EH (cell line): ENCODE measurements at places on chromosomes 7 and 10.

DNA sequence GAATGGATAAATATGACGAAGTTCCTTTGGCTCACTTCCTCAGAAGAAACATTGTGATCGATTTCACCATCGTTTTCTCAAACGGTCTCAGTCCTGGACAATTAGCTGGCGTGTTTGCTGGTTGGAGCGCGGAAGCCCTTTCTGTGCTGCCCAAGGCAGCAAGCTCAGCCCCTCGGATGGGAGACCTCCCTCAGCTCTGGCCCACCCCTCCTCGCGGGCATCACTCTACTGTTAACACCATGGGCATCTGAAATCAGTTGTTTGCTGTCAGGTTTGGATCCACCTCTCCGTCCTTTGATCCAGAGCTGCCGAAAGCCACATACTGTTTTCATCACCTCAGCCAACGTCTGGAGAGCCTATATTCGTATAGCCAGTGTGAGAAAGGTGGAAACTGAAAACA lies 68.2 kb downstream of the C10orf143 start:
- no peak for DNase-seq

DNA sequence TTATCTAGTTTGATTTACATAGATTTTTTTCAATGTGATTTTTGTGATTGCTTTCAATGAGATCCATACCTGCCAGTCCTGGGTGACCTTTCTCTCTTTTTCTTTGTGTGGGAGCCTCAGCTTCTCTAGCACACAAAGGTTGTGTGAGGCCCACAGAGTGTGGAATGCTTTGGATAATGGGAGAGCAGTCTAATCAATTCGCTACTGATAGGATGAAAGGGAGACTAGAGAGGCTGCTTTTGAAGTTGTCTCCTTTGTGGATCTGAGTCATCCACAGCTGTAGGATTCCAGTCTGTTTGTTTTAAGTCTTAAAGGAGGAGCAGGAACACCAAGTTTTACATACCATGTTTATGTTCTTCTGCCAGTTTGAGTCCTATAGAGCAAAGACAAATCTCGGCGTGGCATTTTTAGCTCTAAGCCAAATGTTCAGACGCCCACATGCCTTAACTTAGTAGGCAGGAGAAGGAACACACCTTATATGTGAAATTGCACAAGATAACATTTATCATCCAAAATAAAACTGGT lies 330.0 kb downstream of the ARL4A start:
- peak; percentile 9 for DNase-seq

- peak; percentile 84 for DNase-seq
These were observed 115.2 kb downstream of the SORBS1 start for GRCh38 chr10:95445837-95446486.

DNA sequence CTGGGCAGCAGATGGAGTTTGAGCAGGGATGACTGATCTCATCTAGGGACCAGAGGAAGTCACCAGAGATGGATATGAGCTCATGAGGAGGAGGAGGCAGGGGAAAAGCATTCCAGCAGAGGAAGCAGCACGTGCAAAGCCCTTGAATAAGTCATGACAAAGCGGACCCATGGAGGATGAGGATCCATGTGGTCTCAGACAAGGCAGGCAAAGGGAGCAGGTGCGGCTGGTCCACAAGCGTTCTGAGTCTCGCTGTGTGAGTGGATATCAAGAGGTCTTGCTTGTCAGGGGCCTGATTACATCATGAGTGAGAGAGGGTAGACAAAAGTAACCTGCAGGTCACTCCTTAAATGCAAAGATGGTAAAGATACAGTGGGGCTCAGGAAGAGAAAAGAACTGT lies 307.6 kb downstream of the GRID1 start:
- DNase-seq = no peak

DNA sequence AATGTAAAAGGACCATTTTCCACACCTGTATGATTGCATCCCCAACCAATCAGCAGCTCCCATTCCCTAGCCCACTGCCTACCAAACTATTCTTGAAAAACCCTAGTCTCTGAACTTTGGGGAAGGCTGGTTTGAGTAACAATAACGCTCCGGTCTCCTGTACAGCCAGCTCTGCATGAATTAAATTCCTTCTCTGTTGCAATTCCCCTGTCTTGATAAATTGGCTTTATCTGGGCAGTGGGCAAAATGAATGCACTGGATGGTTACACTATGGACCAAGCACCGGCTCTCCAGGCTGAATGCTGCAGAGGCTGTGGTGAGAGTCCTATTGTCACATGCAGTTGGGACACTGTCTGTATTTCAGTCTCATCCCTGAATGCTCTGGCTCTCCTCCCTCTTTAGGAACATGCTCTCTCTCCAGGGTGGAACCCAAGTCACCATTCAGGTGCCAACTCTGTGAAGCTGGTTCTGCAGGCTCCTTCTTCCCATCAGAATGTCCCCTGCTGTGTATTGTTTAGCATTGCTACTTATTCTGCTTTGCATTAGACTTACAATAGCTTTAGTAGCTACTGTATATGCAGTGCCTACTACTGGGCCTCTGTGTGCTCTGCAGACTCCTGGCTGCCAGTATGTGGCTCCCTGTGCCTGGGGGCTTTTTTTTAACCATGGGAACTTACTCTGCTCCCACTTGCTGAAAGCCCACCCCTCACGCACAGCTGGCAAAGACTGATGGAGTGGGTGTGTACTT lies 6.9 kb downstream of the CCL24 start:
- DNase-seq = no peak

GRCh38 chr7:42099066-42099465 lies 137.9 kb downstream of the GLI3 start:
- no peak for DNase-seq

- no peak for DNase-seq
These were observed 617.6 kb downstream of the MAGI2 start for GRCh38 chr7:78835897-78836296.

DNA sequence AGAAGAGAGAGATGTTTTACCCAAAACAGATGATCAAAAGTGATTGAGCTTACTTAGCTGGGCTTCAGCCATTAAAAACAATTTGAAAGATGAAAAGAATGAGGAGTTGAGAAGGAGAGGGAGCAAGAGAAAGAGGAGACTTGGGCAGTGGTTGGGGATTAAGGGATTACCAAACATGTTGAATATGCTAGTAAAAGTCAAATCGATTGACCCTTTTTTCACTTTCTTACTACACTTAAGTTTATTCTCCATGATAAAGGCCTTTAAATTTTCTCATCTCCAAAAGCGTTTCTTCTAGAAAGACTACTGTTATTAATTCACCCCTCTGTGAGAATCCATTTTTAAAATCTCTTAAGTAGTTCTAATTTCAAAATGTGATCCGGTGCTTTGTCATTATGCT lies 1254.0 kb upstream of the PHF14 start:
- DNase-seq = no peak

DNA sequence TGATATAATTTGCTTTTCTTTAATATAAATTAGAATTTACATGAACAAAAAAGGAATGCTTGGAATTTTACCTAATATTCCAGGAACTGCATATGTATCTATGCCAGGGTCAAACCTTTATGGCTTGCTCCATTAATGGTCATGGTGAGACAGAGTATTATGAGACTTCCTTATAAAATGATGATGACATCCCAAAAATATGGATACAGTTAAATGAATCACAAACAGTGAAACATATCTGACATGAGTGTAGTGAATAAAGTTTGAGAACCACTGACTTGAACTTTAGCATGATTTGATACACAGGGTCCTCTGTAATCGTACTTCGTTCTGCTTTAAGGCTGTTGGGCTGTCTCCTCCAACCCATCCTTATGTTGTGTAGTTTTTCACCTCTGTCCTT lies 51.8 kb downstream of the MARCHF5 start:
- DNase-seq = peak; percentile 67

DNA sequence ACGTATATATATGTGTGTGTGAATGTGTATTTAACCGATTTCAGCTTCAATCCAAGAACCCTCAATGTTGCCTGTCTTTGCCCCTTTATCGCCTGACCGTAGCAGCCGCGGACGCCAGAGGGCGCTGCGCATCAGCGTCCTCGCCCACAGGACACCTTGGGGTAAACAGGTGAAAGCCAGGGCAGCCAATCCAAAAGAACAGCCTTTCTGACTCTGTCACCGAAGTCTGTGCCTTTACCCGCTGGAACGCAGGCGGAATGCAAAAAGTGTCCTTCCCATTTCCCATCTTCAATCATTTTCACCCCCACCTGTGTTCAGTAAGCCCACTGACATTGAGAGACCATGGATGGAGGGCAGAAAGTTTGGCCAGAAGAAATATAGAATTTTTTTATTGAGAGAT lies 3.6 kb downstream of the NXPH1 start:
- DNase-seq = no peak

DNA sequence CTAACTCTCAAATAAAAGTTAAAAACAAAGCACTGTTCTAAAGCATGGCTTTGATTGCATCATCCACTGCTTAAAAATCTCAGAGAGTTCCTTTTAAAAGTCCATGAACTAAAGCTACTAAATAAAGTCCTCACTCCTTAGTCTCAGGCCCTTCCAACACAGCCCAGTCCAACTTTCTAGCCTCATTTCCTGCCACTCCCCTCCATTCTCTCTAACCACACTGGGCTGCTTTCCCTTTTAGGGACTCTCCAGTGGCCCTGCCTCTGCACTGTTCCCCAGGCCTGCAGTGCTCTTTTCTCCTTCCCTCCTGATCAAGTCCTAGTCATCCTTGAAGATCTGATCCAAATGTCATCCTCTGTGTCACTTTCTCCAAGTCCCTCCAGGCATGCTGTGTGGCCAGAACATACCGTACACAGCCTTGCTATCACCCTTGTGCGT lies 56.9 kb upstream of the PPP1R3C start:
- DNase-seq = peak; percentile 79

GRCh38 chr7:47659664-47660462 lies 78.0 kb upstream of the TNS3 start:
- DNase-seq = no peak

GRCh38 chr7:135962802-135963201 lies 14.4 kb downstream of the MTPN start:
- DNase-seq = no peak

DNA sequence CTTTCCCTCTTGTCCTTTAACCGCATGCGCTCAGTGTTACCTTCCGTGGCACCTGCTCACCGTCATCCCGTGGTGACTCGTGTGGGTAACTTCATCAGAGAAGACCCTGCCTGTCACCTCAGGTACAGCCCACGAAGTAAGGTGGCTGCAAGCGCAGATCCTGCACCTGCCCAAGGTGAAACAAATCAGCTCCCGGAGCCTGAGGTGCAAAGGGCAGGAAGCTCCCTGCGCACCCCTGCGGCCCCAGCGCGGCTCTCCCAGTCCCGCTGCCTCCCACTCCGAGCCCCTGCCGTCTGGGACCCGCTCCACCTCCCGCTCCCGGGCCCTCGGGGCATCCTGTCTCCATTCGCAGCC lies 110.9 kb upstream of the LANCL2 start:
- DNase-seq = no peak

DNA sequence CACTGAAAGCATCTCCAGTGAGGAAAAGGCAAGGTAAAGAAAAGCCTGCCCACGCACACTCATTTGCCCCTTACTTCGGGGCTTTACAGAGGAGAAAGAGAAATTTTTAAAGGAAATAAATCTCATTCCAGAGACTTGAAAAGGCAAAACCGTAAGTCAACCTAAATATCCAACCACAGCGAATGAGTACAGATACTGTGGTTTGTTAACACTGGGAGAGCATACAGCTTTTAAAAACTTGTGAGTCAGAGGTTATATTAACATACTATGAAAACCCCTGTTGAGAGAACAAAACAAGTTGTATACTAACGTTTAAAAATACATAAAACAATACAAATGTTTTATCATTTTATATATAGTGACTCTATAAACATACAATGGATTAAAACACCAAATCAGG lies 28.6 kb upstream of the ST7 start:
- no peak for DNase-seq

GRCh38 chr7:135978624-135979023 lies 1.5 kb upstream of the MTPN start:
- no peak for DNase-seq

DNA sequence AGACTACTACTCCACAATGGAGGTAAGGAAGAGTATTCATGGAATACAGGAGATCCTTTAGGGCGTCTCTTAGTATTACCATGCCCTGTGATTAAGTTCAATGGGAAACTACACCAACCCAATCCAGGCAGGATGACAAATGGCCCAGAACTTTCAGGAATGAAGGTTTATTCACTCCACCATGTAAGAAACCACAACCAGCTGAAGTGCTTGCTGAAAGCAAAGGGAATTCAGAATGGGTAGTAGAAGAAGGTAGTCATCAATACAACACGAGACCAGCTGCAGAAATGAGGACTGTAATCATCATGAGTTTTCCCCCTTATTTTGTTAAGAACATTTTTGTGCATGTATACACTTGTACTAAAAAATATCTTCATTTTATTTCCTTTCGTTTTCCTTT lies 76.6 kb downstream of the GPR37 start:
- peak; percentile 58 for DNase-seq
